ENCODE measurements at places on chromosomes 12 and 14.

GRCh38 chr14:91378930-91379578 is 38.6 kb downstream of the CCDC88C start:
- DNase-seq: no peak

DNA sequence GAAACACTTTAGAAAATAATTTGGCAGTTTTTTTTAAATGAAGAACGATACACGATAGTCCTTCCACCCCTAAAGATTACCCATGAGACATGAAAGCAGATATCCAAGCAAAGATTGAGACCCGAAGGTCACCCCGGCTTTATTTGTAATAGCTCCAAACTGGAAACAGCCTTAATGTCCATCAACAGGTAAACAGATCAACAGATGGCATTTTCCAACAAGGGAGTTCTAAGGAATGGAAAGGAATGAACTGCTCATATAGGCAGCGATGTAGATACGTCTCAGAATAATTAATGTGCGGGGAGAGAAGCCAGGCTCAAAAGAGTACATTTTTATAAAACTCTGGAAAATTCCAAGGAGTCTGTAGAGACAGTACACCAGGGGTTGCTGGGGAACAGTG is 23.7 kb upstream of the MEG3 start:
- DNase-seq: no peak

GRCh38 chr12:54973556-54973955 is 11.0 kb downstream of the TESPA1 start:
- DNase-seq: no peak

GRCh38 chr14:100341301-100342031 is 18.3 kb downstream of the SLC25A47 start:
- DNase-seq: peak; percentile 31

GRCh38 chr12:44464180-44464579 is 411.9 kb downstream of the NELL2 start:
- DNase-seq: no peak

DNA sequence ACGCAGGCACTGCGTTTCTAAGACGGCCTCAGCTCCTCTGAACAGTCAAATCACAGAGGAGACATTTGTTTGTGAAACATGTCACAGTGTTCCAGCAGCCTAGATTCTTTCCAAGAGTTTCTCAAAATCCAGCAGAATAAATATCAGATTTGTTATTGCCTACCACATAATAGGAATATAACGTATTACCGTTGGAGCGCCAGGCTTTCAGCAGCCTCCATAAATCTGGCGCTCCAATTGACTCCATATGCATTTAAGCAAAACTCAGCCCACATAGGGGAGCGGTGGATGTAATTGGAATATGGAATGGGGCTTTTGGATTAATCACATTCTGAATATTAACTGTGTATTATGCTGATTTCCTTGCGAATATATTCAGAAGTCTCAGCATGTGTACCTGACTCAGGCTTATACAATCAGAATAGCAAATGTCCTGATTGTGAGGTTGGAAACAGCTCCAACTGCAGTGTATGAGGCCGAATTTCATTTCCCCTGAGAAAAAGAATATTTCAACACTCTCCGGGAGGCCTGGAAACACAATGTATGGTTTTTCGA is 174.0 kb downstream of the ASCL4 start:
- DNase-seq: no peak

- no peak for DNase-seq
Measured at GRCh38 chr14:97198813-97199212, 401.6 kb downstream of the VRK1 start.

DNA sequence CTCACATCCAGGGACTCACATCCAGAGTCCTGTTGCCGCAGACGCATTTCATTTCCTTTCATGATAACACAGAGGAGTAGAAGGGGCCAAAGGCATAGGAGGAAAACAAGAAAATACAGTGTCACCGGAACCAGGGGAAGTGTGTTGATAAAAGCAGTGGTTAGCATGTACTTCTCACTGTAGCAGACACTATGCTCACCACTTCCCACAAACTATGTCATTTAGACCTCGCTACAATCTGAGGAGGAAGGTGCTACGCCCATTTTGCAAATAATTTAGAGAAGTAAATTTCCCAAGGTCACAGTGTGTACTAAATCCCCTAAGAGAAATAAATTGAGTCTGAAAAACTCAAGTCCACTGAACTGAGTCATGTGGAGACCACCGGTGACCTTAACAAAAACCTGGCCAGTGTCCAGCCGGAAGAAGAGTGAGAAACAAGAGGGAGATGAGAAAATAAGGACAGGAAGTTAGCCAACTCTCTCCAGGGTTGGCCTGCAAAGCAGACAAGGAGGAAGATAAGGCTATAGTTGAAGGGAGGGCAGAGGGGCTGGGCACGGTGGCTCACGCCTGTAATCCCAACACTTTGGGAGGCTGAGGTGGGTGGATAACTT is 25.8 kb upstream of the TMCC3 start:
- no peak for DNase-seq

DNA sequence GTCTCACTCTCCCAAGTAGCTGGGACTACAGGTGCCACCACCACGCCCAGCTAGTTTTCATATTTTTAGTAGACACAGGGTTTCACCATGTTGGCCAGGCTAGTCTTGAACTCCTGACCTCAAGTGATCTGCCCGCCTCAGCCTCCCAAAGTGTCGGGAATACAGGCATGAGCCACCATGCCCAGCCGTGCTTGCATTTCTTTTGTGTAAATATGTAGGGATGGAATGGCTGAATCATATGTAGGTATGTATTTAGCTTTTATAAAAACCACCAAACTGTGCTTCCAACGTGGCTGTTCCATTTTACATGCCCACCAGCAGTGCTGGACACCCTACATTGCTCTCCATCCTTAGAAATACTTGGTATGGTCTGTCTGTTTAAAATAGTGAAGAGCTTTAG is 32.8 kb upstream of the CLMN start:
- DNase-seq: no peak

GRCh38 chr12:100913872-100914592 is 119.5 kb downstream of the ANO4 start:
- DNase-seq: no peak

GRCh38 chr14:59181791-59182190 is 6.7 kb upstream of the DAAM1 start:
- DNase-seq: no peak

GRCh38 chr12:130079279-130079678 is 83.0 kb upstream of the FZD10 start:
- no peak for DNase-seq

Data from dorsolateral prefrontal cortex (tissue), 122 donors.